ENCODE measurements at places on chromosomes 6 and 20.

DNA sequence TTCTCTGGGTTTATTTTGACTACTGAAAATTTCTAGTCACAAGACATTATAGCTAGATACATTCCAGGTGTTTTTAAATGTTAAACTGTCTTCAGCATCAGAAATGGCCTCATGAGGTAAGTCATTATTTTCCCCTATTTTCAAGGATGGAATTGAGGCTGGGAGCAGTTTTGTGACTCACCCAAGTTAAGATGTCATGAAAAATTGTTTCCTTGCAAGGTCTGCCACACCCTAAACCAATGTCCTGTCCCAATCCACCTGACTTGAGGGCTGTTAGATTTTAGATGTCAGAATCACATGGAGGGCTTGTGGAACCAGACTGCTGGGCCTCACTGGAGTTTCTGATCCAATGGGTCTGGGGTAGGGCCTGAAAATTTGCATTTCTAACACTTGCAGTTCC lies 16.9 kb downstream of the SLC22A3 start:
- no peak for DNase-seq

DNA sequence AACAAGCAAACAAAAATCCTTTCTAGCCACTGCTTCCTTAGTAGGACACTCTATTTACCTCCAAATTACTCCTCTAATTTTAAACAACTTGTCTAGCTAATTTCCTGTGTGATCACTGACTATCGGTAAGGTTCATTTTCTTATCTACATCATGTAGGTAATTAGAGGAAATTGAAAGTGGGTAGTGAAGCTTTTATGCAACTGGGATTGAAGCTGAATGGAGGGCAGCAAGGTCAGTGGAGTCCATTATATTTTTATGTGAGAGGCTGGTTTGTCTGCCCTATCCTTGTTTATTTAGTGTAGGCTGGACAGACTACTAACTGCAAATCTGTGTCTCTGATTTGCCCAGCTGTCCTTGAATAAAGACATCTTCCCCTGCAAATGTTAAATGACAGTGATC lies 88.5 kb upstream of the SIM1 start:
- no peak for DNase-seq

DNA sequence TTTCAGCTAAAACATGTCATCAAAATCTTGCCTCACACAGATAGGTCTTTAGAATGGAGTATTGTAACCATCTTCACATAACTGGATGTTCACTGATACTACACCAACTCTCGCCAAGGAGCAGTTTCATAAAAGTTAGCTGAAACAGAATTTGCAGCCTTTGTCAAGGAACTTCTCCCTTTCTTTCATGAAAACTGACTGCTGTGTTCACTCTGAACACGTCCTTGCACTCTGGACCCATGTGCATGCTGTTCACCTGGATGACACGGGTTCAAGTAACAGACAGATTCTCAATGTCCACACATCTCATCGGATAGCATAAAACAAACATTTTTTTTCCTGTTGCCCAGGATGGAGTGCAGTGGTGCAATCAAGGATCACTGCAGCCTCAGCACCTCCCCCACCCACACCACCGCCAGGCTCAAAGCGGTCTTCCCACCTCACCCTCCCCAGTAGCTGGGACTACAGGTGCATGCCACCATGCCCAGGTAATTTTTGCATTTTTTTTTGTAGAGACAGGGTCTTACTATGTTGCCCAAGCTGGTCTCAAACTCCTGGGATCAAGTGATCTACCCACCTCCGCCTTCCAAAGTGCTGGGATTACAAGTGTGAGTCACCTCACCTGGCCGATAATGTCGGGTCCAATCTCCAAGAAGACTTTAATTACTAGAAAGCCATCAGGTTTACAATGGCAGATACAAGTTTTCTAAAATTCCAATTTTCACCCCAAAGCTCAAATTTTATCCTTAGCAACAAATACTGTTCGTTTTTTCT lies 9.4 kb downstream of the DIDO1 start:
- no peak for DNase-seq

- DNase-seq = no peak
Measured at GRCh38 chr6:154891901-154892300, 103.2 kb upstream of the TIAM2 start.

GRCh38 chr6:140445474-140446004 lies 1071.1 kb upstream of the CITED2 start:
- no peak for DNase-seq

DNA sequence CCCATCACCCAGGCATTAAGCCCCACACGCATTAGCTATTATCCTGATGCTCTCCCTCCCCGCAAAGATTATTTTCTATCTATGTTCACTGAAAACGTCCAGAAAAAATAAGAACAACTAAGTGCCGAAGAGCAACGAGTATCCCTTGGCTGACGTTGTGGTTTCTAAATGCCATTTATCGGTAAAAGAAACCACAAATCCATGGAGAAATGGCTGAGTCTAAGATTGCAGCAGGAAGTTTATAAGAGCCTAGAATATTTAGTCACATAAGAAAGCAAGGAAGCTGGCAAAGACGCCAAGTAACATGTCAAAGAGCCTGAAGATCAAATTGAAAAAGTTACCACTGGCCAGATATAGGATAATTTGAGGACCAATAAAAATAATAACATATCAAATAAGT lies 18.1 kb upstream of the NOX3 start:
- DNase-seq = no peak

- no peak for DNase-seq
Measured at GRCh38 chr6:4756247-4756646, 20.0 kb upstream of the CDYL start.

DNA sequence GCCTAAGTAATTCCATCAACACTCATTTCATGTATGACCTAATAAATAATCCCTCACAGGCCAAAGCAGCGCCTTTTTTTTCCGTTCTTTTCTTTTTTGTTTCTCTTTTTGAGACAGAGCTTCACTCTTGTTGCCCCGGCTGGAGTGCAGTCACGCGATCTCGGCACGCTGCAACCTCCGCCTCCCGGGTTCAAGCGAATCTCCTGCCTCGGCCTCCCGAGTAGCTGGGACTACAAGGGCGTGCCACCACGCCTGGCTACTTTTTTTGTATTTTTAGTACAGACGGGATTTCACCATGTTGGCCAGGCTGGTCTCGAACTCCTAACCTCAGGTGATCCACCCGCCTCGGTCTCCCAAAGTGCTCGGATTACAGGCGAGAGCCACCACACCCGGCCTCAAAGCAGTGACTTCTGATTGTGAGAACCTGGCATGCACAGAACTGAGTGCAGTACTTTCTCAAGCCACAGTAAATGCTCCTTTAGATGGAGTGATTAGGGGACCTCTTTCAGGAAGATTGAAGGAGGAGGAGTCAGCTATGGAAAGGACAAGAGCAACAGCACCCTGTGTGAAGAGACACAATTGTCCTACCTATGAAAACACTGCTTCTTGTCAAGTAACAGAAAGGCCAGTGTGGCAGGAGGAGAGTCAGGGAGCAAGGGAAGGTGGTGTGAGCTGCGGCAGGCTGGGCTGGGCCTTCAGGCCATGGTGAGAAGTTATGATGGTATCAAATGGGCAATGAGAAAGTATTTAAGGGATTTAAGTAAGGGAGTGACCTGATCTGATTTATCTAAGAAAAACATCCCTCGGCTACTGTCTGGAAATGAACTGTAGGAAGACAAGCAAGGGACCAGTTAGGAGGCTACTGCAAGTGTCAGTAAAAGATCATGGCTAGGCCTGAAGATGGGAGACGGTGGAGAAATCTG lies 1.7 kb upstream of the SCAF8 start:
- DNase-seq = no peak

DNA sequence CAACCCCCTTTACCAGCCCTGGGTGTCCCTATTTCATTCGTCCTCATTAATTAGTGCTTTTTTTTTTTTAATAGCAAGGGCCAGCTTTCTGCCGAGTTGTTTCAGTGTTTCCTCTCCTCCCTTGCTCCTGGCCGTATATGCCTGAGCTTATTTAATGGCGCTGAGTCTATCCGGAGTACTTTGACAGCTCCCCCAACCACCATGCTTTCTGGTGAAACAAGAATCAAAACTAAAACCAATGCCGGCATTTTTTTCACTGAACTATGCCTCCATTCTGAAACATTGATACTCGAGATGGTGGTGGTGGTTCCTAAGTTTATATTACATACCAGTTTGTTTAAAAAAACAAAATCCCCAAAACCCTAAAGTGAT lies 1.2 kb downstream of the DCBLD1 start:
- no peak for DNase-seq

DNA sequence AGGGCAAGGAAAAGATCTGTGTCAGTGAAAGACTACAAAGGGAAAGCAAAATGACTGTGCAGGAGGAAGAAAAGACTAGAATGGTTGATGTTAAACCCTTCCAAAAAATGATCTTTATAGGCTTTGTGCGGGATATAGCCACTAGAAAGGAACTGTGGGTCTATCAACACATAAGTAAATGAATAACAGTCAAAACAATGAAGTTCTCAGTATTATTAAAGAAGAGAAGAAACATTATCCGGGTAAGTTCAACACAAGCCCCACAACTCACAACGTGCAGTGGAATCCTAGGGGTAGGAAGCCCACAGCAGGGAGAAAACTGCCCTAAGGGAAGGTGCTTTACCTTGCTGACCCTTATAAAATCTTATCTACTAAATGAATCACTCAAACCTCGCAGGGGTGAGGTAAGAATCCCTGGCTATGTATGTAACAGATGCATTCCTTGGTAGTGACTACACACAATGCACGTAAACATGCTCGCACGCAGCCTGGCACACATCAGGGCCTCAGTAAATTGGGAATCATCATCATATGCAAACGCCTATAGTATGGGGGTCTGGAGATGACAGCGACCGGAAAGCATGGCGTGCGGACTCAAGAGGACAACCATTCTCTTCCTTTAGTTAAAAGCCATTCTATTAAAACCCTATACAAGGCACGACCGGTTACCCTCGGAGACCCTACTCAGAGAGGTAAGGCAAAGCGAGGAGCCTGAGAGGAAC lies 11.3 kb downstream of the TFAP2A start:
- DNase-seq = no peak

- no peak for DNase-seq
Measured at GRCh38 chr6:69584913-69585729, 211.7 kb downstream of the LMBRD1 start.

DNA sequence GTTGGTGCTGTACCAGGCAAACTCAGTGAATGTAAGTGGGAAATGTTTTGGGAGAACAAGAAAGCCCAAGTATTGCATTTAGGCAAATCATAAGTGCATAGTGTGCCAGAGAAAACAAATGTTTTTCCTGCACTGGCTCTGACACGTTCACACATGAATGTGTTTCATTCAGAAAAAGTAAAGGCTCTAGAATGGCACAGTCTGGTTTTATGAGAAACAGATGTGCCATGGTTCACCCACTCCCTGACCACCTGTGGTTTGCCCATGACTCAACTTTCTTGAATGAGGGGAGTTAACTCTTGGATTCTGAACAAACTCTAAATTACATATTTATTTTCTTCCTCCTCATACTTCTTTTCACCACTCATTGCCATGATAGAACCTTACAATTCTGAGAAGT lies 126.9 kb downstream of the KCNQ5 start:
- DNase-seq = no peak

DNA sequence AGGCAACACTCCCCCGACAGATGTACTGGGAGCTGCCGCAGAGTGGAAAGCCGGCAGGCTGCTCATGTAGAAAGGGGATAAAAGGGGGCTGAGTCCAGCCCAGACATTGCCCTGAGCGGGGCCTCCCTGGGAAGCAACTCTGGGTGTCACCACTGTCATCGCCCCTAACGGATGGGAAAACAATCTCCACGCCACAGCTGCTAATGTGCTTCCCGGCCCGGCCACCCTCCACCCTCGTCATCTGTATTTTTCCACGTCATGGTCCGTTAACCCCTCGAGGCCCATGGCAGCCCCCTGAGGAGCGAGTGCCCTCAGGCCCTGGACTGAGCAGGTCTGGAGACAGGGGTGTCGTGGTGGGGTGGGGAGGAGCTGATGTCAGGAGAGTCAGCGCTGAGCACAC lies 227.4 kb downstream of the DLL1 start:
- no peak for DNase-seq

- no peak for DNase-seq
Measured at GRCh38 chr6:20589266-20589665, 55.0 kb downstream of the CDKAL1 start.

DNA sequence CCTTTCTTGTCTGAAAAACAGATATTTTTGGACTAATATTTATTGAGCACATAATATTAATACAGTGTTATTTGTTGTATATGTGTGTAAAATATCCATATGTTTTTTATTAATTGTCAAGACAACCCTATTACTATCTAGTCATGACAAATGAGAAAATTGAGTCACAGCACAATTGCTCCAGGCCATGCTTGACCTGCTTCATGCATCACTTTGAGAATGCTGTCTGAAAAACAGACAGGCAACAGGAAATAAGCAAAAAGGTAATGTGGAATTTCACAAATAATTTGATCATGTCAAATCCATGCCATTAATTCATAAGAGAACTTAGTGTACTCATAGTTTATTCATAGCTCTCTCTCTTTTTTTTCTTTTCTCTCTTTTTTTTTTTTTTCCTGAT lies 246.5 kb downstream of the RIMS1 start:
- DNase-seq = no peak

GRCh38 chr6:55705451-55706440 lies 126.8 kb upstream of the HMGCLL1 start:
- DNase-seq = no peak
